ENCODE measurements at places on chromosomes 5 and 9. TPM values are rescaled to one million over a fixed set of nuclear protein-coding genes. Genes with fewer than 3 reads are reported as not detected.

GRCh38 chr9:110996436-110997220, 41.6 kb downstream of the LPAR1 start:
- no peak for DNase-seq

HRH2 gene
- total RNA-seq, result 5.9 TPM

GMCL2 gene
- 0.07 TPM for total RNA-seq

SHISAL2B gene
- total RNA-seq, result 3.9 TPM

- no peak for DNase-seq
These were observed 117.0 kb downstream of the PIK3R1 start for GRCh38 chr5:68332556-68332955.

DNA sequence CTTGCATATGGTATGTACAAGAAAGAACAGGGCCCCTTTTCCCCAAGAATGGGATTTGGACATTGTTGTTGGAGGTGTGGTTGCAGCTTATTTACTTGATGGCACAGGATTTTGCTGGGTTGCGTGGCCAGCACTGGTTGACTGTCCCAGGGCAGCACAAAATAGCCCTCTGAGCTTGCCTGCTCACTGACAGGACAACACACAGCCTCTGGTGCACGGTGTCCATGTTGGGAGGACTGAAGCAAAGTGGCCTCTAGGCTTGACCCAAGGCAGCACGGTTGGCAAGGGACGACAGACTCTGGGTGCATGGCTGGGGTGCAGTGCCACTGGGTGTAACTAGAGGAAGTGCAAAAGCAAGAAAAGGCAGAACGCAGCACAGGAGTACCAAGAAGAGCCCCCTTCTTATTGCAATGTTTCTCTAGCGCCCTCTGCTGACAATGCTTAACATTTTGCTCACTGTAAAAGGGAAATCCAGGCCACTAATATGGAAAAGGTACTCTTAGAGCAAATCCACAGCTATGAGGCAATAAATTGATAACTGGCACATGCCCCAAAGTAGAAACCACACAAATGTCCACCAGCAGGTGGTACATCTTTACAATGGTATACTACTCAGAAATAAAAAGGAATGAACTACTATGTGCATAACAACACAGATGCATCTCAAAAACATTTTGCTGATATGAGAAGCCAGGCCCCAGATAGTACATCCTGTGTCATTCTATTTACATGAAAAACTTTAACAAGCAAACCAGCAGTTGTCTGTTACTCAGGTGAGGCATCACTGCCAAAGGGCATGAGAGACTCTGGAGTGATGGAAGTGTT, 47.4 kb upstream of the BARX1 start:
- peak; percentile 86 for DNase-seq

SH2D3C gene
- 4.5 TPM for total RNA-seq

PCAT7 gene
- total RNA-seq, result 5.5 TPM

GRCh38 chr5:15983392-15983791, 196.2 kb downstream of the MARCHF11 start:
- DNase-seq, result no peak

GRCh38 chr9:136784249-136784996, 6.7 kb upstream of the TMEM141 start:
- DNase-seq, result peak; percentile 60

DNA sequence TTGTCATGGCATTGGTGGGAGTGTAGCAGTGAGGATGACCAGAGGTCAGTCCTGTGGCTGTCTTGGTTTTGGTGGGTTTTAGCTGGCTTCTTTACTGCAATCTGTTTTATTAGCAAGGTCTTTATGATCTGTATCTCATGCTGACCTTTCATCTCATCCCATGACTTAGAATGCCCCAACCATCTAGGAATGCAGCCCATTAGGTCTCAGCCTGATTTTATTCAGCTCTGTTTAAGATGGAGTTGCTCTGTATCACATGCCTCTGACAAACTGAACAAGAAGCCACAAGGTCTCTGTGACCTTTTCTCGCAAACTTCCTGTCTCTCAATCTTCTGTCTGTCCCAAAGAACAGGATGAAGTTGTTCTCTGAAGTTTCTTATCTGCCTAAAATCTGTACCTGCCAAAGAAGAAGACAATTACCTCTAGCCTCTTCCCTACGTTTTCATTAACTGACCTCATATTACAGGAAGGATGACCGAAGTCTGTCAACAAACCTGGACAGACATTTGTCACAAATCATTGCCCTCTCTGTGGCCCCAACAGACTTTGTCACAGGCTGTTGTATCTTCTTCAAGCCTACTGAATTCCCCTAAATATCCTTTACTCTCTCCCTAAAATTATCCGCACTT, 284.2 kb upstream of the SEMA6A start:
- DNase-seq, result no peak

DNA sequence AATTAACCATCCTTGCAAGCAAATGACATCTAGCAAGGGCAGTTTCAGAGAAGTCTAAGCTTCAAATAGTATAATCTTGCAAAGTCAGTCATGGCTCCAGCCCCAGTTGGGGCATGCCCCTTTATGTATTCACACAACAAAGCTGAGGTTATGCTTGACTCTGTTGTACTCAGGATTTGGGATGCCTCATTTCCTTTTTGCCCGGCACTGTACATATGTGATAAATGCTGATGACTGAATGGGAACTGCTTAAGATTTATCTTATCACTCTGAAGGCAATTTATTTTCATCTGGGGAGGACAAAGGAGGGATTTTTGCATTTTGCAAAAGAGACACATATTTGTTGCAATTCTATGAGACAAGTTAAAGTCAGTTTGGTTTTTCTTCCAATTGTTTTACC, 219.2 kb downstream of the TRPM3 start:
- no peak for DNase-seq

All from GM23338 (cell line).